ENCODE measurements at places on chromosomes 3 and 15.

GRCh38 chr15:81091889-81092558 is 42.0 kb upstream of the CFAP161 start:
- DNase-seq, result no peak

- no peak for DNase-seq
These were observed 29.9 kb downstream of the RBP1 start for GRCh38 chr3:139509631-139510030.

DNA sequence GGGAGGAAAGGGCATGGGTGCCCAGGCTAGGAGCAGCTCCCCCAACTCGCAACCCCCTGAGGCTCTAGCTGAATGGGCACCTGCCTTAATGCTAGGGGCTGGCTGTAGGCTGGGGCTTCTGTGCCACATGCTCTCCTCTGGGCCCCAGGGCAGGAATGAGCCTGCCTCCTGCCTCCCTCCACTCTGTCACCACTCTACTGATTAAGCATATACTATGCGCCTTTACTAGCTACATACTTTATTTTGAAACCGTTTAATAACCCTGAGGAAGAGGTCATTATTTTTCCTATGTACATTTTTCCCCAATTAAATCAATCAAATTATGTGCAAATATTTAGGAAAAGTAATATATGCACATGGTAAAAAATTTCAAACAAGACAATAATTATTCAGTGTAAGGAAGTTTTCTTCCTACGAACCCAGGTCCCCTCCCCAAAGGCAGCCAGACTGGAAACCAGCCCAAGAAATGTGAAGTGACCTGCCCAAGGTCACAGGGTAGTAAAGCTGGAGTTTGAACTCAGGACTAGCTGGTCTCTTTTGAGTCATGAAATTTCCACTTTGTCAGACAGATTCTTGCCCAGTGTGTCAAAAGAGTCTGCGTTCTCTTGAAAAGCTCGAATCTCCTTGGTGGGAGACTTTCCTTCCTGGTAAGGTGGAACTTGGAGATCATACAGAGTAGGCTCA is 122.5 kb downstream of the DNAJB8 start:
- no peak for DNase-seq

DNA sequence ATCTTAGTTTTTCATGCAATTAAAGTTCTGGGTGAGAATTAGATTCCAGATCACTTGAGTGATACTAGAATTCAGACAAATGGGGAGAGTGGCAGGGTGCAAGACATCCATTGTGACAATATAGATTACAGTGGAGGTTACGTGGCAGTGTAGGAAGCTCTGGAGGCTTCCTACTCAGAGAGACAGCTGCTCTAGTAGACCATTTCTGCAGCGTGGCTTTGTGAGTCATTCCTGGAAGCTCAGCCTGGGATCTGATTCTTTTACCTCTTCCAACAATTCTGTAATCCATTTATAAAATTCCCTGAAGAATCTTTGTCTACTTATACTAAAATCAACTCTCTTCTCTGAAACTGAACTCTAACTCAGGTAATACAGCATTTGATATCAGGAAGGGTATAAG is 90.4 kb upstream of the ASB14 start:
- DNase-seq, result no peak

DNA sequence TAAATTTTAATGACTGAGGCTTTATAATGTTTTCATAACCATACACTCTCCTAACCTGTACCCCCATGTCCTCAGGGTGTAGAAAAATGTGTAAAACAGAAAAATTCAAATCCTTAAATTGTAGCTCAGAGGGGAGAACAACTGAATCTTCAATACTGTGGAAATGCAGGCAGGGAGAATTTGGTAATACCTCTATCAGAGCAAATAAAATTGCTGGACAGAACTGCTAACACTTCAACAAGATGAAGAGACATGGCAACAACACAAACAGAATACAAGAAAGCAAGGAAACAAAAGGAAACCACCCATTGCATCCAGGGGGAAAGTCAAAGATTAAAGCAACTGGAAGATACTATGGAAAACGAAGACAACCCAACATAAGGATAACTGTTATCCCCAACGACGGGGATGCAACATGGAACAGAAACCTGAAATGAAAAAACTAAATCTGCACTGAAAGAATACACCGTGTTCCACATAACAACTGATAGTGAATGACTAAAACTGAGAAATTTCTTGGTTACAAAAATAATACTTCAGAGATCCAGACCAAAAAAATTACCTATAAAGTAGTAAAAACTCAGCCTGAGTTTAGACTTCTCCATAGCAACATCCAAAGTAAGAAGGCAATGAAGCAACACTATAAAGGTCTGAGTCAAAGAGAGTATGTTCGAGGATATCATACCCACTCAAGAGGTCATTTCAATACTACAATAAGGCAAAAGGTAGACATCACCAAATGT is 48.5 kb downstream of the HACD2 start:
- DNase-seq, result no peak

GRCh38 chr3:116301422-116301821 is 143.9 kb downstream of the LSAMP start:
- DNase-seq, result no peak

- peak; percentile 24 for DNase-seq
These were observed 818 bp downstream of the SLC4A7 start for GRCh38 chr3:27483117-27484014.

DNA sequence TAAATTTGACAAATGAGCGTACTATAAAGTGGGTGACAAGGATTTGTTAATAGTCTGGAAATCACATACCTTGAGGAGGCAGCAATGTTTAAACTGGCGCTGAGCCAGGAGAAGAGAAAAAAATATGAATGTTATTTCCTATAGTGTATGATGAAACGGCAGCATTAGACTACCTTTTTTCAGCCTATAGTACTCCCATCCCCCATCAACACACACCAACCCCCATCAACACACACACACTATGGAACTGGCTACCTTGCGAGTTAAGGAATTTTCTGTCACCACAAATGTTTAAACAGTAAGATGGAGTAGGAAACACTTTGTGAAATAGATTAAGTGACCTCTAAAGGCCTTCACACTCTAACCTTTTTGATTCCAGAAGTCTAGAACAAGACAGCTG is 46.8 kb upstream of the ZCWPW2 start:
- DNase-seq, result no peak

- DNase-seq, result no peak
These were observed 530.6 kb upstream of the ROBO2 start for GRCh38 chr3:76509179-76509830.

GRCh38 chr3:177516158-177517011 is 319.1 kb upstream of the TBL1XR1 start:
- no peak for DNase-seq

GRCh38 chr15:58267051-58267450 is 128.9 kb downstream of the AQP9 start:
- DNase-seq, result no peak

GRCh38 chr3:112407888-112408702 is 75.1 kb downstream of the CD200 start:
- no peak for DNase-seq

DNA sequence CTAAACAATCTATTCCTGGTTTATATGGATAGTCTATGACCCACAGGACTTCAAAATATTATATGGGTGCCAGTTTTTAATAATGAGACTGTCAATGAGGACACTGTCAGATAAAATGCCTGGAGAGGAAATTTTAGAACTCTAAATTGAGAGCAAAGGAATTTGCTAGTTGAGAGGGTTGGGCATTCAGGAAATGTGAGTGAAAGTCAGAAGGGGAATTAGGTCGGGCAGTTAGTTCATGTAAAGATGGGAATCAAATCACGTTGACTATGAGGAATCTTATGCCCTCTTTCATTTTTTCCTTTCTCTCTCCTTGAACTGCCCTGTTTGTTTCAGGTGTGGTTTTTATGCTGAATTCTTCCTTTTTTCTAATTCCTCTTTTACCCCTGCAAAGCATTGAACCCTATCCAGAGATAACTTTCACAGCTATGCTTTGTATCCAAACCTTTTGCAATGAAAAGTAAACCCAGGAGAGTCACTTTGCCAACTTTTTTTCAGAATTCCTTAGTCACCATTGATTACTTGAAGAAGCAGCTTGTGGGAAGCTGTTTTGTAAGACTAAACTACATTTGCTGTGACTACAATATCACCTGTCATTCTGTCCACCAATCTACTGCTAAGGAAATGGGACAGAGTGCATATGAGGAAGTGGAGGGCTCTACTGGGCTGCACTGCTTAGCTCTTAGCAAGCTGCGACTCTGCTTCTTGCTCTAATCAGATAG is 27.8 kb downstream of the CHP1 start:
- DNase-seq, result no peak

GRCh38 chr3:187520027-187520945 is 149.9 kb downstream of the SST start:
- no peak for DNase-seq

DNA sequence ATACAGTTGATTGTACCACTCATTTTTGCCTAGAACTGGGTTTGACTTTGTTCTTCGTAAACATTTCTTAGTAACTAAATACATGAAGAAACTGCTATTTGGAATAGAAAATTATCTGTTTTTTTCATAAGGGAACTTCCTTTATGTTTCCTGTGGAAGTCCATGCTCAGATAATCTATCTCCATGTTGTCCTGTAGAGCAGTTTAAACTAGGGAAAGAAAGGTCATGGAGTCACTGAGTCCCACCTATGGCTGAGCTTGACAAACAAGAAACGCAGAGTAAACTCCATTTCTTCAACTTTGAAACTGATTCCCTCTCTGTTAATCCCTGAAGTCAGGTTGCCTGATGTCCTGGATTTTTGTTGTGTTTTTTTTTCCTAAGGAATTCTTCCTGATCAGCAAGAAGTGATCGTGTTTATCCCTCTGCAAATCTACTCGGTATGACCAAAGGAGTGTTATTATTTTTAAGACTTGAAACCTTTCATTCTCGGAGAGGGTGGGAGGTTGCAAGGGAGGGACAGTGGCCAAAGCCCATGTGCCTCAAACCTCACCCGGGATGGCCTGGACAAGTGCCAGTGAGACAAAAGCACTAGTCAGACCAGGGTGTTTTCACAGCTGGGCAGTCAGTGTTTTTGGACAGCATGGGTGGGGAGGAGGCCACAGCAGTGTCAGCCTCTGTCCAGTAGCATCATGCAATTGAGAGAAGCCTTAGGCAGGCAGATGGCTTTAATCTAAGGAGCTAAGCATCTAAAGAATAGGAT is 129.8 kb upstream of the PHLDB2 start:
- DNase-seq, result no peak

DNA sequence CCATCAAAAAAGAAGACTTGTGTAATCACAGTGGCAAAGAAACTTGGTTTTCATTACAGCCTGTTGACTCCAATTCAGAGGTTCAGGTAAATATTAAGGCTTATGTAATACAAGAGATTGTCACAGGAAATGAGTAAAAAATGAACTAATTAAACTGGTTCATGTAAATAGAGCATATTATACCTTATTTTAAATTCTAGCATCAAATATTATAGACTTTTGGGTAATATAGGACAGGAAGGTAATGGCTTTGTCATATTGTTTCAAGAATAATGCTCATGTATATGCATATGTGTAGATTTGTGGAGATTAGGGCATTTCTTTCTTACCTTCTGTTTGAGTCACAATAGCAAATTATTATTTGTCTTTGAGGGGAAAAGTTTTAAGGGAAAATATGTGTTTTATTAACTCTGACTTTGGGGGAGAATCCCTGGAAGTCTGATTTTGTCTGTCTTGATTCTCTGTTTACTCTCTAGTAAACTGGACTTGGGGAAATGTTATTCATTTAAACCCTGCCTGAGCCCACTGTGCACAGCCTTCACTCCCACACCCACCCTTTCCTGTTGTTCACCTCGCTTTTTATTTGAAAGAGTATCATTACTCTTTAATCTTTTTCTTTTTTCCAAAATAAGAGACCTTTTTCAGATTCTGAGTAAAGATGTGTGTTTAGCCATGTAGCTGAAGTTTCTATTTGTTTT is 43.0 kb downstream of the RASA2 start:
- DNase-seq, result no peak

DNA sequence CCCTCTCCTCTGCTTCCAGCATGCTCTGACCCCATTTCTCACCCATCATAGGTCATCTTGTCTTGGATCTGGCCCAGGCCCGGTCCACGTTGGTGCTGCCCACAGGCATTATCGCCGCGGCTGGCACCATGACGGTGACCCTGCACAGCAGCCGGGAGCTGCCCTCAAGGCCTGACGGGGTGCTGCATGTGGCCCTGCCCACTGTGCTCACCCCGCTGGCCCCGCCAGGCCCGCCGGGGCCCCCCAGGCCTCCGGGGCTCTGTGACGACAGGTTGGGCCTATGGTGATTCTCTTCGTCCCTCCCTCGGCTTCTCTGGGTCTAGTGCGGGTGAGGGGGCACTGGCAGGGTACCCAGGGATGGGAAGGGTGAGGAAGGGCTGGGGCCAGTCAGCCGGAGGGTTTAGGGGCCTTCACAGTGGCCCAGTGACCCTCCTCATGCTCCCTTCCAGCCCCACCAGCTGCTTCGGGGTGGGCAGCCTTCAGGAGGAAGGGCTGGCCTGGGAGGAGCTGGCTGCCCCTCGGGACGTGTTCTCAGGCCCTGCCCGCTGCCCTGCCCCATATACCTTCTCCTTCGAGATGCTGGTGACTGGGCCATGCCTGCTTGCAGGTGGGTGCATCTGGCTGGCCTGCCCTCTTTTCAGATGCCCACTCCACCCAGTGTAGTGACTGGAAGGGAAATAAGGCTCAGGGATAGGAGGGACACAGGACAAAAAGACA is 3.9 kb downstream of the VWA5B2 start:
- no peak for DNase-seq

DNA sequence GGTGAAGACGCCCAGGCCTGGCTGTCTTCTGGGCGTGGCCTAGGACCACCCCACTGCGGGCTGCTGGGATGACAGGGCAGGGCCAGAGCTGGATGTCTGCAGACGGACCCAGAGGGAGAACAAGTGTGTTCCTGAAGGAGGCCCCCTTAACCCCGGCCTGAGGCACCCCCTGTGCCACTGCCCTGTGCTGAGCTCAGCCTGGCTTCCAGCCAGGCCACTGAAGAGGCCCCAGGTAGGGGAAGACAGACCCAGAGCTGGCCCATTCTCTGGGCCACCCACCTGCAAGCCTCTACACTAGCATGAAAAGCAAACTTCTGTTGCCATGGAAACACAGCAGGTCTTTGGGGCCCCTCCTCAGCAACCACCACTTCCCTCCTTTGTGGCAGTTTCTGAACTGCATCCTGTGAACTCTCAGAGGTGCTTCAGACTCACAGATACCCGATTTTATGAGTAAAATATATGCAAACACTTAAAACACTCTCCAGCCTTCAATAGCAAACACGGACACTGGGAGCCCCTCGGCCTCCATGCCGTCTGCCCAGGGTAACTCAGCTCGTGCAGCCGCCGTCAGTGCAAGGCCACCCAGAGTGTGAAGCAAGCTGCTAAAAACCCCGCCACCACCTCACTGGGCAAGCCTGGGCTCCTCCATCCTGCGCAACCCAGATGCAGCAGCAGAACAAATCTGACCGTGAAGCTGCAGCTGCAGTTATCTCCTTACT is 42.5 kb downstream of the CMTM6 start:
- peak; percentile 56 for DNase-seq

DNA sequence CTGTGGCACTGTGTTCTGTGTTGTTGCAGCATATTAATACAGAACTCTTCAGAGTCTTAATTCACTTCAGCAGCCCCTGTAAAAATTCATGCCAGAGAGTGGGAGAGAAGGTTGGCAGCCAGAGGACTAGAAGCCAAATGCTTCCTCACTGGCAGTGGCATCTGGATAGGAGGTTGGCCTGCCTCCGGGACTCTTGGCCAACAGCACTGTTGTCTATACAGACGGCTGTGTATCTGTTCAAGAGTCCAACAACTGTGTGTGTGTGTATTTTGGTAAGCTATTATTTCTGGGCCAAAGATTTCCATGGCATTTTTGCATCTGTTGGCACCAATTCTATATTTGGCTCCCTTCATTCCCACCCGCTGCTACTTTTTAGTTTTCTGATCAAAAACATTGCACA is 156.0 kb upstream of the SOX2 start:
- no peak for DNase-seq

All from stimulated activated naive CD4-positive, alpha-beta T cell treated with Interleukin-2 at 50 U/mL for 16 hours (primary cell).